Spinal cord (tissue), 10 donors: ENCODE measurements at places on chromosomes 4 and X. TPM values are rescaled to one million over a fixed set of nuclear protein-coding genes. Genes with fewer than 3 reads are reported as not detected.

DNA sequence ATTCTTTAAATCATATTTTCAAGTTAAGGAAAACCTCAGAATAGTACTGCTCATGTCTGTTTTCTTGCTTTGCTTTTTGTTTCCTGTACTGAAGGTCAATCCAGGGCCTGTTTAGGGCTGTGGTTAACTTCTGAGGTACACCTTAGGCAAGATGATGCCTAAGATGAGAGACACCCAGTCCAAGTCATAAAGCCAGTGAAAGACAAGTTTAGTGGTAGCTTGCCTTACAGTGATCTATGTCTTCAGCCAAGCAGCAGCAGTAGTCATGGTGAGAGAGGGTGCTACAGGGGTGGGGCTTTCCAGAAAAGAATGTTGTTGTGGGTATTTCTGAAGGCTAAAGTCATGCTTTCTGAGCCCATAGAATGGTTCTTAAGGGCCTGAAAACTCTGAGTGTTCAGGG lies 173.7 kb downstream of the VSIG4 start:
- DNase-seq = no peak

- no peak for DNase-seq
These were observed 92.2 kb downstream of the PALLD start for GRCh38 chr4:168588916-168589531.

- DNase-seq = peak; percentile 36
These were observed 11.0 kb upstream of the VCX3B start for GRCh38 chrX:8453611-8454010.

DNA sequence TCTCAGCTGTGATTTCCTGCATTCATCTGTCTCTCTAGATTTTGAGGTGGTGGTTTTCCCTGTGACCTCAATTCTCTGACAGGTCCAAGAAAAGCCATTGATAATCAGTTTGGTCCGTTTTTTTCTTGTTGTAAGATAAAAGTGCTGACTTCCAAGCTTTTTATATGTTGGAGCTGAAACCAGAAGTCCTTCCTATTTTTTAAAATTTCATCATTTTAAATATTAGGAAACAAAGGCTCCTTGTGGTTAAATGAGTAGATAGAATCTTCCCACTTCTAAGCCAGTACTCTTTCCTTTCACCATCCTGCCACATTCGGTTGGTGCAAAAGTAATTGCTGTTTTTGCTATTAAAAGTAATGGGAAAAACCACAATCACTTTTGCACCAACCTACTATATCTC lies 18.3 kb downstream of the RNF175 start:
- DNase-seq = no peak

- DNase-seq = no peak
These were observed 100.5 kb upstream of the PCDH7 start for GRCh38 chr4:30619679-30620078.

- no peak for DNase-seq
These were observed 16.1 kb downstream of the TNIP3 start for GRCh38 chr4:121148000-121148399.

ARHGAP6 gene
- total RNA-seq = 4.5 TPM

GAGE1 gene
- not detected for total RNA-seq

SHOX gene
- total RNA-seq = 0.20 TPM

TLR1 gene
- 11.0 TPM for total RNA-seq

ANOS1 gene
- 36.9 TPM for total RNA-seq

WDR17 gene
- 20.3 TPM for total RNA-seq

ABLIM2 gene
- 33.3 TPM for total RNA-seq

OPN1MW2 gene
- total RNA-seq = not detected

CTSO gene
- 38.3 TPM for total RNA-seq
